ENCODE measurements at places on chromosomes 4 and X.

- no peak for DNase-seq
Observed at GRCh38 chr4:138003248-138003647, 238.9 kb downstream of the SLC7A11 start.

DNA sequence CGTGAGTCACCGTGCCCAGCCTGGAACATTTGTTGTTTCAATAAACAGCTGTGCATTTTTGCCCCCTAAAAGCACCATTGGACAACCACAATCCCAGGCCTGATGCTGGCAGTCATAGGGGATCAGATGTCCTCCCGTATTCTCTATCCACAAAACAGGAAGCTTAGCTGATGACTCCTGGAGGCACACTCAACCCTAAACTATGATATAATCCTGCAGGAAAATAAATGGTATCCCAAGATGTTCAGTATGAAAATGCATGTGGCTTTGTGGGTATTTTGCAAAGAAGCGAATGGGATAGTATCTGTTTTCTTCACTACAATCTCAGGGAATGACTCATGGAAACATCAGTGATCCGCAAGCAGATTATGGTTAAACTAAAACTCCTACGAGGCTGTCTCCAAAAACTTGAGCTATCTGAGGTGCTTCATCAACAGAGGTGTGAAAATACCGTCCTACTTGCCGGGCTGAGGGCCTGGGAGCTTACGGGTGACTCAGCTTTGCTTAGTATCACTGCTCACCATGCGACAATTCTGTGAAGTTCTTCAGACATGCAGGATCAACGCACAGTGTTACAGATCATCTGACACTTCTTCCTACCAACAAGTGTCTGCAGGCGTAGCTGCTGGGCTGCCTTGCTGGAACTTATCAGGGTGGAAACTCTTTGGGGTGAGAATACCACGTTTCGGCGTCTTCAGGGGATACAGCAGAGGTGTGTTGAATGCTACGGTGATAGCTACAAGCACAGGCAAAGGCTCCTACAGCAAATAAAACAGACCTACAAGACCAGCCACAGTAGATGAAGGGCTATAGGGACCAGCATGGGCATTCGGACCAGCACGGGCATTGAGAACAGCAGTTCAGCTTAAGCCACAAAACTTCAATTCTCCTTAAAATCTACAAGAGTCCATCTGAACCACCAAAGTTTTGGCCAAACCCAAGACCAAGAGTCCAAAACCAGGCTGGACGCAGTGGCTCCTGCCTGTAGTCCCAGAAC lies 148.5 kb downstream of the DHRSX start:
- DNase-seq: no peak

DNA sequence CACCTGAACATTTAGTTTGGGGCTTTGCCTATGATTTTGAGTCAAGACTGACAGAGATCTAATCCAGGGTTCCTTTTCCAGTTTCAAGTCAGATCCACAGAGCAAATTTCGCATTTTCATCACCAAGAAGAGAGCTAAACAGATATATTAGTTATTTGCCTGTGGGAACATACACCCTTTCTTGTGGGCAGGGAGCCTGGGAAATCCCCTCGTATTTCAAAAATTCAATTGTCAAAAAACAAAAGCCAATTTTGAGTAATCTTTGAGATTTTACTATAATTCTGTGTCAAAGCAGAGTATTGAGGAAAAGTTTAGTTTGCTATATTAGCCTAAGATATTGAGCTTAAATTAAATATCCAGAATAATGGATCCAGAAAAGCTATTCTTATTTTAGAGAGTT lies 56.6 kb downstream of the AFM start:
- DNase-seq: no peak

DNA sequence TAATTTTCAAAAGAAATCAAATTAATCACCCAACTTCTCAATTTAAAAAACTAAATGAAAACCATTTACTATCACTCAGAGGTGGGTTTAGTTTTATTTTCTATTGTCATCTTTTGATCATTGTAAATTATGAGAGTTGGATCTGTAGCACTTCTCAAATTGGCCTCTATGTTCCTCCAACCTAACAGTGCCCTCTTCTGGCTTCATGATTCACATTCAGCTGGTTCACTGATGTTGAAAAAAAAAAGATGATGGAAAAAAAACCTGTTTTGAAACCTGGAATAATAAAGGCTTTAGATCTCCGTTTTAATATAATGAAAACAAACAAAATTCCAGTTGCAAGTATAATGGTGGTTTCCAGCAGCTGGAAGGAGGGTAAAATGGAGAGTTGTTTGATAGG lies 2.4 kb upstream of the NBDY start:
- peak; percentile 8 for DNase-seq

GRCh38 chr4:155591738-155592143 lies 74.9 kb upstream of the GUCY1A1 start:
- no peak for DNase-seq

GRCh38 chr4:170853422-170854021 lies 763.8 kb upstream of the AADAT start:
- peak; percentile 11 for DNase-seq

GRCh38 chr4:153233761-153234371 lies 29.6 kb downstream of the TRIM2 start:
- peak; percentile 4 for DNase-seq

- no peak for DNase-seq
Observed at GRCh38 chr4:187160486-187160885, 436.8 kb upstream of the FAT1 start.

- no peak for DNase-seq
Observed at GRCh38 chrX:36575670-36576069, 432.5 kb upstream of the FAM47C start.

DNA sequence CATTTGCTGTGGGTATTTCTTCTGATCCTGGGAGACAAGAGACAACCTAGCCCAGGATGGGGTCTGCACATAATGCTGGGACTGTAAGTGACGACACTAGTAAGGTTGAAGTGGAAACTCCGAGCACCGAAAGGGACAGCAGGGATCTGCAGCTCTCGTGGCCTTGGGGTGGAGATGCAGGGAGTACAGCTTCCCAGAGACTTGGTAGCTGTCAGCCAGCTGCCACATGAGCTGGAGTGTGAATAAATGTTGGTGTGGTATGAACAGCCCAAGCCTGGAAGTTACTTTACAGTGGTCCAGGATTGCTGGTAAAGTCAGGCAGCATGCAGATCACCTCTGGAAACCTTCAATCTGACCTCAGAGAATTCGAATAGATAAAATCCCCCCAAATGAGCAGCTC lies 97.6 kb downstream of the FAM193A start:
- DNase-seq: no peak

All from NCI-H1417 (cell line).